ENCODE measurements at places on chromosomes 2 and 18.
A peak's percentile ranks its signal among the peaks of the same experiment; 100 is the strongest.

GRCh38 chr2:182416861-182417260, 10.0 kb downstream of the PDE1A start:
- DNase-seq: no peak

DNA sequence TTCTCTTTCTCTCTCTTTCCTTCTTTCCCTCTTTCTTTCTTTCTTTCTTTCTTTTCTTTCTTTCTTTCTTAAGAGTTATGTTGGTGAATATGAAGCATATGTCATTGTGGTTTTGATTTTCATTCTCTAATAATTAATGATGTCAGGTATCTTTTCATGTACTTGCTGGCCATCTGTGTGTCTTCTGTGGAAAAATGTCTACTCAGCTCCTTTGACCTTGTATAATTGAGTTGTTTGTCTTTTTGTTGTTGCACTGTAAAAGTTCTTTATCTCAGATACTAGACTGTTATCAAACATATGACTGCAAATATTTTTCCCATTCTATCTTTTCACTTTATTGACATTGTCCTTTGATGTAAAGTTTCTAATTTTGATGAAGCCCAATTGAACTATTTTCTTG, 645.1 kb downstream of the CNTNAP5 start:
- no peak for DNase-seq

- no peak for DNase-seq
Observed at GRCh38 chr2:193428336-193428818, 1233.6 kb upstream of the TMEFF2 start.

DNA sequence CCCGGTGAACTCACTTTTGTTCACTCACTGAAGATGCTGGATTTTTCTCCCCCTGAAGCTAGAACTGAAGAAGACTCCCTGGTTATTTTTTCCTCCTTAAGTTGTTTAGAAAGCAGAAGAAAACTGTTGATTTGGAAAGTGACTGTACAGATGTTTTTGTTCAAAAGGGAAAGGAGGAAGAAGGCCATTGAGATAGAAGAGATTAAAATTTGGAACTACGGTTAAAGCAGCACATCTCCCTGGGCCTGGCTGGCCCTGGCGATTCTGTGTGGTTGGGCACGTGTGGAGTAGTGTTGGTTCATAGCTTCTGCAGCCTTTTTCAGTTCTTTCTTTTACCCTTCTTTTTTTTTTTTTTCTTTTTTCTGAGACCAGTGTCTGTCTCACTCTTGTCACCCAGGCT, 109.2 kb downstream of the MAP4K4 start:
- no peak for DNase-seq

DNA sequence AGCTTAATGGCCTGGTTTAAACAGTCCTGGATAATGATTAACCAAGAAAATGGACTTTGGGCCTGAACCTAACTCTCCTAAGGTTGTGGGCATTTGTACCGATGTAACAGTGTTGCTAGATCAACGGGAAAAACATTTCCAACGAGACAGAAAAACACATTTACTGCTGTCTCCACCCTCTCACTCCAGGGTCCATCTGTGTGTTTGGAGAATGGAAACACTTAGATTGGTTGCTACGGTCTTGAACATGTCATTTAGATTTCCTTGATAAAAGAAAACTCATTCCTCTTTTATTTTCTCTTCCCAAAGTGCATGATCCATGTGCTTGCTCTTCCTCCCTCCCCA, 88.0 kb downstream of the SOCS6 start:
- no peak for DNase-seq

DNA sequence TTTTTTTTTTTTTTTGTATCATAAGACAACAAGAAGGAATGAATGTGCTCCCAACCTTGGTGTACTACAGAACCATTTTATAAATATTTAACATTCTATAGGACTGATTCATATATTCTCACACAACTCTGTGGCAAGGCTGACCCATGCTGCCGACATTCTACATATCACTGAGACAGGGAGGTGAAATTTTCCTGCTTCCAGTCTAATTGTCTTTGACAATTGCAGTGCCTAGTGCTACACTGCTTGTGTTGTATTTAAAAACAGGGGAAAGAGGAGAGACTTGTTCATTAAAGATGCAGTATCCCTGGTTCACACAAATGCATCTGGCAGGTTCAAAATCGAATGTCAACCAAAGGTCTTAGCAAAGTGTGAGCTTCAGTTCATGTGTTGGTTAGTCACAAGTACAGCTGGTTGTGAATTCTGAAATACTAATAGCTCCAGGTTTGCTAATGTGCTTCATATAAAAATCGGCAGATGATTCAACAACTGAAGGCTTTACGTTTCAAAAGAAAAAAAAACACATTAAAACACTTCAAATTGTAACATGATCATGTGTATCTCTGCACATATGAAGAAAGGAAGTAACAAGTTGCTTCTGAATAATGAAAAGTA, 130.8 kb downstream of the FIGN start:
- no peak for DNase-seq

- no peak for DNase-seq
Observed at GRCh38 chr2:201269764-201270163, 9.4 kb downstream of the CASP8 start.

DNA sequence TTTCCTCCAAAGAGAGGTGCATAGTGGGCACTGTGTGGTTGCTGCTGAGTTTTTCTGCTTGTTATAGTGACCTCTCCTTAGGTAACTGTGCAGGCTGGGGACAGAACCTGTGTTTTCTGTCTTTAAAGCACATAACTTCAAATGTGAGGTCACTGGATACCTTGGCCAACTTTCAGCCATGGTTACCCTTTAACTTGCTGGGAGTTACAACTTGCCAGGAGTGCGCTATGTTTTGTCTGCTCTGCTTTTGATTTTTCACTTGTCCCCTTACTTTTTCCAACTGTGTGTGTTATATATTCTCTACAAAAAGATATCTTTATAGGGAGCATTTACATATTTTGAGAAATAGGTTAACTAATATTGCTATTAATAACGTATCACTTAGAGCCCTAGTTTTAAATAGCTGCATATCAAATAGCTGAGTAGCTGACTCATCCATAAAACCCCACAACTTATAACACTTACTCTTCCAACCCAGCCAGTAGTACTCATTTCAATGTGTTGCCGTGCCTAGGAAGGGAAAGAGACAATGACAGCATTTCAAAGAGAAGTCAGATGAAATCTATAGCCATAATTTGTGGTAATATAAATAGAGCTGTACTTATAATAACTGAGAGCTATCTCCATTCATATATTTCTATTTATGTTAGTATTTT, 51.6 kb downstream of the DPP4 start:
- no peak for DNase-seq

DNA sequence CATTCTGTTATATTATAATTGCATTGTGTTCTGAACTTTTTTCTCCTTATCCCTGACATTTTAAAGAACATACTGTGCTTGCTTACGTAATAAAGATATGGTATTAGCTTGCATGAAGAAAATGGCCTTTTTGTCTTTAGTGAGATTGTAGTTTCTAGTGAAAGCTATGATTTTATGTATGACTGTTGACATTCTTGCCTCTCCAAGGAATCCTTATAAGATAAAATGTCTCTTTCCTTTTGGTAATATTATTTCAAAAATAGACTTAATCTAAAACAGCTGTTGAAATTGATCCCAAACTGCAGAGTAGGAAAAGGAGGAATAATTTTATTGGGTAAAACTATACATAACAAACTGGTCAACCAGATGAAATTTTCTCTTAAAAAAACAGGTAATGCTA, 40.8 kb upstream of the CCDC102B start:
- DNase-seq: no peak

GRCh38 chr18:74546751-74547530, 12.6 kb downstream of the CNDP1 start:
- no peak for DNase-seq

GRCh38 chr2:222399038-222399783, 25.1 kb upstream of the SGPP2 start:
- DNase-seq: no peak

- DNase-seq: no peak
Observed at GRCh38 chr18:75131381-75132000, 77.4 kb downstream of the PTGR3 start.

- no peak for DNase-seq
Observed at GRCh38 chr2:60759654-60760053, 3.6 kb downstream of the PAPOLG start.

DNA sequence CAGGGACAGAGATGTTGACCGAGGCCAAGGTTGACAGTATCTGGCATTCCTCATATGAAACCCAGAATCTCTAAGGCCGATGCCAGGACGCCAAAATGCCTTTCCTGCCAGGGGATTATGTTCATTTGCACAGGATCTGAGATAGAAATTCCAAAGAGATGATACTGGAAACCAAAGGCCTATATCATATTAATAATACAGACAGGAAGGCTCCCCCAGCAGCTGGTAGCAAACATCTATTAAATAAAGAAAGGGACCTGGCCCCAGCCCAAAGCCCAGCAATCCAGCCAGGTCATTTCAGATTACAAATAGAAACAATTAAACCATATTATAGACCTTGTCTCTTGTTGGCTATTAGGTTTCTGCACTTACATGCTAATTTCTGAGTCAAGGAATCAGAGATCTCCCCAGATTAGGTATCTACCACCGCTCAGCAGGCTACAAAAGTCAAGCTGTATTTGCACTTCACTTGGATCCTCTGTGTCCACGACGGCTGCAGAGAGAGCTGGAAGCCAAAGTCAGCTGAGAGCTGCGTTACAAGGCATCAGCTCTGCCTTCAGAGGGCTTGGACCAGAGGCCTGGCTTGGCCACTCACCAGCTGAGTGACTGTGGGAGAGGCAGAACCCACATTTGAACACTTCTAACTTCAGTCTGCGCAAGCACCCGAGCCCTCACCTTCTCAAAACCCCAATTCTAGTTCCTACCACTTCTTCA, 269.3 kb upstream of the SIX2 start:
- no peak for DNase-seq

GRCh38 chr2:197647961-197648690, 27.3 kb downstream of the RFTN2 start:
- DNase-seq: no peak

- no peak for DNase-seq
Observed at GRCh38 chr2:118983133-118983532, 41.1 kb downstream of the MARCO start.

GRCh38 chr2:97745474-97746174, 32.2 kb downstream of the ZAP70 start:
- DNase-seq: peak; percentile 33

GRCh38 chr18:56702946-56703345, 51.8 kb downstream of the WDR7 start:
- DNase-seq: no peak

DNA sequence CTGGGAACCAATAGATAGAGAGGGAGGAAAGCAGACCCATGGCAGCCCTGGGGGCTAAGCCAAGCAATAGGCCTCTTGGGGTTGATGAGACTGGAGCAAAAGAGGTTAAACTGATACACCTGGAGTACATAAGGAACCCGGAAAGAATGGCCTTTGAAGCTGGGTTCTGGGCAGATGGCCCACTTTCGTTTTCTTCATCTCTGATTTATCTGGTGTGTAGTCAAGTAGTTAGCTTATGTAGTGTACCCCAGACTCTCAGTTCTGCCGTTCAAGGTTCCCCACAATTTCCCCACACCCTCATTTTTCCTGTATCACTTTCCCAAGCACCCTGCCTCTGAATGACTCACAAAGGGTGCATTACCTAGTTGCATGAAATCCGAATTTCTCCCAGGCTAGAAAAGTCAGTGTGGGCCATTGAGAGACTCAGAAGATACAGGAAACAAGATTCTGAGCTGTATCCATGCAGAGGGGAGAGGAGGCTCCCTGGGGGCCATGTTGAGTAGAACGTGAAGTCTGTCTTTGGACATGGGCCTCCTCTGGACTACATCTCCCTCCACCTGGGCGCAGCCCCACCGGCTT, 235.0 kb downstream of the LOXHD1 start:
- no peak for DNase-seq

DNA sequence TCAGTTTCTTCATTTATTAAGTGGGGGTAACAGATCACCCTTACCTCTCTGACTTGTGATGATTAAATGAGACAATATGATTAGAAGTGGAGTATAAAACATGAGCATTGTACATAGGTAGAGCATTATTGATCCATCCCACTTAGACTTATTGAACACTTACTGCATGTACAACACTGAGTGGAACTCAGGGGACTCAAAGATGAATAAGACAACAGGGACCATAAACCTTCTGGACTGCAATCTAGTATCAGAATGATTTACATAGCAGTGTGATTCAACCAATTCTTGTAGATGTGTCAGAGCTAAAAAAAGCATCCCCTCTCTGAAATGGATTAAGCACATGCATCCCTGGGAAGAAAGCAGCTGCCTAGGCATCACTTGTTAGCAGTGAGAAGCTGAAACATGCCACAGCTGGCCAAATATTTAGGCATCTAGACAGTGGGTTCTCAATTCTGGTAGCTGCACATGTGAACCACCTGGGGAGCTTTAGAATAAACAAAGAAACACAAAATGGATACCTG, 111.5 kb downstream of the CYRIA start:
- no peak for DNase-seq

GRCh38 chr2:109295070-109295780, 166.2 kb downstream of the SH3RF3 start:
- no peak for DNase-seq

DNA sequence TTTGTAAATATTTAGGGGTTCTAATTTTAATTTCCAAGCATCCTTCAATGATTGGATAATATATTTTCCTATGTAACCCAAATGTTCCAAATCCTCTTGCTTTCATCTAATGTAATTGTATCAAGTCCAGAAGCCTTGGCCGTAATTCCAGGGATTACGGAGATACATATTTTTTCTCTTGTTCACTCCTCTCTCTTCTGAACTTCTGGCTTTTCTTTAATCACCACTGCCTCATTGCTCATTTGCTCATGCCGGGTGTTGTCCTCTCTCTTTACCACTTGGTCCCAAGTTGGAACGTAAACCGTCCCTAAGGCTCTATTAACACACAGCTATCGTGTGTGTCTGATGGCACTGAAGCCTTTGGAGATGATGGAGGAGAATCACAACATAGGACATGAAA, 188.7 kb upstream of the COL3A1 start:
- DNase-seq: no peak

- DNase-seq: no peak
Observed at GRCh38 chr2:9993488-9994165, 42.1 kb downstream of the GRHL1 start.

Data from activated CD4-positive, alpha-beta T cell treated with anti-CD3 and anti-CD28 coated beads, Interleukin-2, amount 50 U/mL, for 24 hours (primary cell).